ENCODE measurements at places on chromosomes 13 and 19. TPM values are rescaled to one million over a fixed set of nuclear protein-coding genes. Genes with fewer than 3 reads are reported as not detected.

- no peak overlapping the region for H3K27ac ChIP-seq
- H3K36me3 ChIP-seq = peaks cover 14% of the 10 kb centered on the region
- H3K4me1 ChIP-seq = no peaks in the 10 kb centered on the region
These were observed 31.7 kb downstream of the RASA3 start for GRCh38 chr13:114100446-114101357.

DNA sequence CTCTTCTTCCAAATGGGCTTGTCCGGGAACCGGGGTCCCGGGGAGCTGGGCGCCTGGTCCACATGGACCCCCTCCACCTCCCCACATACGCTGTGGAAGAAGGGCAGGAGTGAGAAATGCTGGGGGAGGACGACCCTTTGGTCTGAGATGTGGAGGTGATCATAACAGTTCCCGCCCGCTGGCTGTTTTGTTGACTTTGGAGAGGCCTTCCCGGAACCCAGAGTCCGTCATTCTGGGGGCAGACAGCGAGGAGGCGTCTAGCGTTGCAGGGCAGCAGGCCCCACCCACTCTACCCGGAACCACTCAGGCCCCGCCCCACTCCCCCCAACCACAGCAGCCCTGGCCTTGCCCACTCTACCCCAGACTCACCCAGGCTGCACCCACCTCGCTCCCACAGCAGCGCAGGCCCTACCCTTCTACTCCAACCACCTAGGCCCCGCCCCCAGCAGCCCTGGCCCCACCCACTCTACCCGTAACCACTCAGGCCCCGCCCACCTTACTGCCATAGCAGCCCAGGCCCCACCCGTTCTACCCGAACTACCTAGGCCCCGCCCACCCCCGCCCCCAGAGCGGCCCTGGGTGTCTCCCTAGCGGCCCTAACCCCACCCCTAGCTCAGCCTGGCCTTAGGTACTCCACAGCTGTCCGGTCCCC lies 7.1 kb downstream of the GPR108 start:
- peaks cover 13% of the 10 kb centered on the region for H3K4me1 ChIP-seq
- no peak overlapping the region for H3K4me3 ChIP-seq
- H3K27me3 ChIP-seq = no peaks in the 10 kb centered on the region

DNA sequence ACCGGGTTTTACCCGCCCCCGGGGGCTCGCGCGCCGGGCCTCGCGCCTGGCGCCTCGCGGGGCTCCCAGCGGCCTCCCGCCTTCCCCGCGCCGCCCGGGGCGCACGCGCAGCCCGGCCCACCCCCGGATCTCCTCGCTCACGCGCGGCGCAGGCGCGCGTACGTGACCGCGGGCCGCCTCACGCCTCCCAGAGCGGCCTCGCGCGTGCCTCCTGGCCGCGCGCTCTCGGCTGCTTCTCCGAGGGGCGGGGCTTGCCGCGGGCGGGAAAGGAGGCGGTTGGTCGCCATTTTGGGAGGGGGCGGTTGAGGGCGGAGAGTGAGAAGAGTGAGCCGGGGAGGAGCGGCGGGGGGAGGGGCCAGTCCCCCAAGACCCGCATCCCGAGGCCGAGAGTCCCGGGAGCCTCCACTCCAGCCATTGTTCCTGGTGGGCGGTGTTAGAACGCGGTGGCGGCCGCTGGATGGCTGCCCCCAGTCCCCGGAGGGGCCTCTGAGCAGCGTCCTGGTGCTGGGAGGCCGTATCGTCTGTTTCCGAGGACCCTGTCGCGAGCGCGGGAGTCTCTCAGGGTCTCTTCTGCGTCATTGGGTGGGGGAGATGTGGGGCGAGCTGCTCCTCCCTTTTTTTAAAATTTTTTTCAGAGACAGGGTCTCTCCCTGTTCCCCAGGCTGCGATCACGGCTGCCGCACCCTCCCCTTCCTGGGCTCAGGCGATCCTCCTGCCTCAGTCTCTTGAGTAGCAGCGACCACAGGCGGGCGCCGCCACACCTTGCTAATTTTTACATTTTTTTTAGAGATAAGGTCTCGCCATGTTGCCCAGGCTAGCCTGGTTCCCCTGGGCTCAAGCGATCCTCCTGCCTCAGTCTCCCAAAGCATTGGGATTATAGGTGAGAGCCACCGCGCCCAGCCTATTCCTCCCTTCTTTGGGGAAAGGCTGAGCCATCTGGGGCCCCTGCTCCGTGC lies at the start of gene ZNF541:
ZNF541 (minus strand) TSS at position 78 of the 956 bp plus-strand sequence. CDS start 17,292 bp downstream, outside the sequence.
- peak; percentile 56 for DNase-seq
- H3K27me3 ChIP-seq = no peaks in the 10 kb centered on the region

DNA sequence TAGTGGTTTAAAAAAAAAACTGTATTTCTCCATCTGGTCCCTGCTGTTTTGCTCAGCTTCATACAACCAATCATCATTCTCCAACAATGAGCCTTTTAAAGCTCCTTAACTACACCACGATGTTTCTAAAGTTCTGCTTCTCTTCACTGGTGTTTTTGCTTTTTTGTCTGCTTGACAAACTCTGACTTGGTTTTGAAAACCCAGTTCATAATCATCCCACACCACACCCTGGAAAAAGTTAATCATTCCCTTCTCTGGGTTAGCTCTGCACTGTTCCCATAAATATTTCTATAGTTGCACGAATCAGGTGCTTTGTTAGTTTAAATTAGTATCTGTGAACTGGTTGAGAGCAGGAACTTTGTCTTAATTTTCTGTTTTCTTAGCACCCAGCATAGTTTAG lies 217.1 kb downstream of the ENOX1 start:
- no peaks in the 10 kb centered on the region for H3K27me3 ChIP-seq
- no peak overlapping the region for H3K27ac ChIP-seq

GRCh38 chr13:28429096-28429495 lies 65.8 kb downstream of the FLT1 start:
- peak overlapping the region; percentile 88 for H3K27ac ChIP-seq
- no peak overlapping the region for H3K4me3 ChIP-seq
- no peaks in the 10 kb centered on the region for H3K27me3 ChIP-seq
- no peaks in the 10 kb centered on the region for H3K36me3 ChIP-seq
- H3K4me1 ChIP-seq = peaks cover 27% of the 10 kb centered on the region

GRCh38 chr19:7833225-7834099 lies 3.4 kb downstream of the EVI5L start:
- no peaks in the 10 kb centered on the region for H3K36me3 ChIP-seq
- no peaks in the 10 kb centered on the region for H3K27me3 ChIP-seq
- DNase-seq = no peak
- H3K27ac ChIP-seq = no peak overlapping the region
- peaks cover 15% of the 10 kb centered on the region for H3K4me1 ChIP-seq
- no peak overlapping the region for H3K4me3 ChIP-seq

- no peak for DNase-seq
- no peaks in the 10 kb centered on the region for H3K27me3 ChIP-seq
- H3K36me3 ChIP-seq = no peaks in the 10 kb centered on the region
- H3K4me1 ChIP-seq = no peaks in the 10 kb centered on the region
- H3K27ac ChIP-seq = no peak overlapping the region
These were observed 485.1 kb downstream of the IRS2 start for GRCh38 chr13:109301276-109301675.

DNA sequence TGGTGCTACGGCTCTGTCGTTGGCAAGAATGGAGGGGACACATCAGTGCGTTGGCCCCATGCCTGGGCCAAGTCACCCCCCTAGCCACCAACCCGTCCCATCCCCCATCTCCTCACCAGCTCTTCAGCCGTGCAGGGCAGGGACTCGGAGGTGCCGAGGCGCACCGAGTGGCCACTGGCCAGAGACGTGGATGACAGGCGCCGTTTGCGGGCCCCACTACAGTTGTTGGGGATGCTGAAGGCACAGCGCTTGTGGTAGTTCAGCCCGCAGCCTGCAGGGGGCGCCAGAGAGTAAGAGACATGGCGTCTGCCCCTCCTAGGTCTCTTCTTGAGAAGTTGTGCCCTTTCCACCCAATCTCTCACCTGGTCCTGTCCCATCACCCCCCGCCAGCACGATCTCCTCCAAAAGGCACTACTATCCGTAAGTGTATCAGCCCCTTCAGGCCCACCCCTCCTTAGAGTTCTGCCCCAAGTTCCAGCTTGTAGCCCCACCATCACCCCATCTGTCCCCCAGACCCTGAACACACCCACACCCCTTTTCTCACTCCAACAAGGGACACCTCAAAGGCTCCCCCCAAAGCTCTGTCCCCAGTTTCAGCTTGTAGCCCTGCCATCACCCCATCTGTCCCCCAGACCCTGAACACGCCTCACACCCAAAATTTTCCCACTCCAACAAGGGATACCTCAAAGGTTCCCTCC lies 12.4 kb downstream of the PRKD2 start:
- peaks cover 87% of the 10 kb centered on the region for H3K36me3 ChIP-seq
- H3K4me3 ChIP-seq = no peak overlapping the region
- peak; percentile 85 for DNase-seq
- H3K4me1 ChIP-seq = peaks cover 8% of the 10 kb centered on the region

GRCh38 chr13:44868397-44868796 lies 120.9 kb downstream of the NUFIP1 start:
- H3K27ac ChIP-seq = no peak overlapping the region
- H3K4me1 ChIP-seq = no peaks in the 10 kb centered on the region
- no peaks in the 10 kb centered on the region for H3K36me3 ChIP-seq
- no peaks in the 10 kb centered on the region for H3K27me3 ChIP-seq
- no peak overlapping the region for H3K4me3 ChIP-seq

GRCh38 chr13:47220453-47221140 lies 323.7 kb upstream of the HTR2A start:
- no peak overlapping the region for H3K4me3 ChIP-seq
- H3K36me3 ChIP-seq = no peaks in the 10 kb centered on the region
- no peaks in the 10 kb centered on the region for H3K27me3 ChIP-seq
- no peak for DNase-seq
- H3K4me1 ChIP-seq = no peaks in the 10 kb centered on the region
- H3K27ac ChIP-seq = no peak overlapping the region

DNA sequence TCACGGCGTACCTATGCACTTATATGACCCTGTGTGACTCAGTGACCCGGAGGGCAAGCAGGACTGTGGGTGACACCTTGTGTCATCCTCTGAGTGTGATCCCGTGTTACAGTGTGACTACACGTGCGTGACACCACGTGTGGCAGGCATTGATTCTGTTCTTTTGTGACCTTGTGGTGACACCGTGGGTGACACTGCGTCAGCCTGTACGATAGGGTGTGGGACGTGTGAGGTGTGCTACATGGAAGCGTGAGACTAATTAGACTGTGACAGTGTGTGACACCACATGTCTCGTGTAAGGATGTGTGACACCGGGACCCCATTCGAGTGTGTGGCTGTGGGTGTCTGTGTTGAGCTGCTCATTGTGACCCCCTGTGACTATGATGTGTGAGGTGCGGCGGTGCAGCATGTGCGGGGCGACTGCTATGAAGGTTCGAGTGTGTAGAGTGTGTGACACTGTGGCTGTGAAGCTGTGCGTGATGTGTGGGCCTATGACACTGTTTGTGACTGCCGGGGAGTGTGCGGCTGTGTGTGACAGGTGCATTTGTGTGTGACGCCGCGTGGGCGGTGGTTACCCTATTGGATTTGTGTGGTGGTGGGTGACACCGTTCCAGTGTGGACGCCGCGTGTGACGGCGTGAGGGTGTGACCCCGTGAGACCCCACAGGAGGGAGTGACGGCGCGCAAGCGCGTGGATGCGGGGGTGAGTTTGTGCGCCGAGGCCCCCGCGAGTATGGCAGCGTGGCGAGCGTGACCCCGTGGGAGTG lies 399 bp upstream of the SPTBN4 start:
- H3K27ac ChIP-seq = peak overlapping the region; percentile 60
- no peaks in the 10 kb centered on the region for H3K36me3 ChIP-seq
- H3K4me3 ChIP-seq = peak overlapping the region; percentile 62
- no peaks in the 10 kb centered on the region for H3K27me3 ChIP-seq

DNA sequence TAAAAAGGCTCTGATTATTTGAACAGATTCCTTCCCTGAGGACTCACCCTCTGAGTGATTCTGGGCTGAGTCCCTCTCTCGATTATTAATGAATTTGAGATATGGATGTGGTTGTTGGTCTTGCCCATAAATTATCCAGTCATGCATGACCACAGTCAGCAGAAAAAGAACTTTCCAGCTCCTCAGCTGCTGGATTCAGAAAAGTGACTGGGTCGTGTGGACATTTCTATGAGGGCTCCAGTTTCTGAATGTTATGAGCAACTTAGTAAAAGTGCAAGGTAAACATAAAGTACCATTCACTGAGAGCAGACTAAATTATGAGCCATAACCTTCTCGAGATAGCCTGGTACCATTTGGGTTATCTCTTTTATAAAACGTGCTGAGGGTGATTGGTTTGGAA lies 100.1 kb upstream of the CLDN10 start:
- H3K4me3 ChIP-seq = no peak overlapping the region
- no peak overlapping the region for H3K27ac ChIP-seq
- DNase-seq = no peak
- H3K36me3 ChIP-seq = no peaks in the 10 kb centered on the region
- H3K4me1 ChIP-seq = no peaks in the 10 kb centered on the region

GRCh38 chr13:31894931-31895330 lies 136.6 kb upstream of the FRY start:
- H3K4me1 ChIP-seq = peaks cover 23% of the 10 kb centered on the region
- no peak overlapping the region for H3K4me3 ChIP-seq
- no peak overlapping the region for H3K27ac ChIP-seq
- H3K27me3 ChIP-seq = no peaks in the 10 kb centered on the region
- H3K36me3 ChIP-seq = no peaks in the 10 kb centered on the region
- no peak for DNase-seq

DNA sequence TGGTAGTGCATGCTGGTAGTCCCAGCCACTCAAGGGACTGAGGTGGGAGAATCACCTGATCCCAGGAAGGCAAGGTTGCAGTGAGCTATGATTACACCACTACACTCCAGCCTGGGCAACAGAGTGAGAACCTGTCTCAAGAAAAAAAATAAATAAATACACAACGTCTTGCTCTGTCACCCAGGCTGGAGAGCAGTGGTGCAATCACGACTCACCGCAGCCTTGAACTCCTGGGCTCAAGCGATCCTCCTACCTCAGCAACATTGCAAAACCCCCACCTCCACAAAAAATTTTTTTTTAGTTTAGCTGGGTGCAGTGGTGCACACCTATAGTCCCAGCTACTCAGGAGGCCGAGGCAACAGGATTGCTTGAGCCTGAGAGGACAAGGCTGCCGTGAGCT lies 8.8 kb downstream of the TPM4 start:
- DNase-seq = no peak
- H3K36me3 ChIP-seq = peaks cover 10% of the 10 kb centered on the region
- H3K27ac ChIP-seq = no peak overlapping the region

- H3K27me3 ChIP-seq = peaks cover 3% of the 10 kb centered on the region
- H3K36me3 ChIP-seq = no peaks in the 10 kb centered on the region
These were observed at the start of gene PKN1 for GRCh38 chr19:14432791-14433553. Gene PKN1, plus strand, starts transcription at chr19:14433306. Its CDS starts 216 bp downstream, at chr19:14433522.

The CEACAM19 gene
- not detected for polyA plus RNA-seq

The F10 gene
- polyA plus RNA-seq = not detected

The HIF3A gene
- not detected for polyA plus RNA-seq

The HSPB6 gene
- not detected for polyA plus RNA-seq

The SLAIN1 gene
- 10.8 TPM for polyA plus RNA-seq

The CFAP97D2 gene
- 0.32 TPM for polyA plus RNA-seq

All from B cell (primary cell).